AG04450 (cell line): ENCODE measurements at places on chromosomes 4 and X. TPM values are rescaled to one million over a fixed set of nuclear protein-coding genes. Genes with fewer than 3 reads are reported as not detected.

Gene SRPK3
- 0.27 and 0.51 TPM in 2 replicates for polyA plus RNA-seq

Gene CCKAR
- polyA plus RNA-seq = 0.10 and 0.27 TPM in 2 replicates

Gene TMEM156
- 1.8 and 2.3 TPM in 2 replicates for polyA plus RNA-seq

Gene ARL9
- polyA plus RNA-seq = 0.68 and 0.78 TPM in 2 replicates

Gene ZXDA
- 1.8 and 2.0 TPM in 2 replicates for polyA plus RNA-seq

Gene LARP1B
- polyA plus RNA-seq = 16.2 and 24.3 TPM in 2 replicates

Gene ZBED1
- polyA plus RNA-seq = 23.0 and 25.6 TPM in 2 replicates

Gene FAM47A
- not detected in 2 replicates for polyA plus RNA-seq

Gene TCEAL7
- 35.8 and 49.5 TPM in 2 replicates for polyA plus RNA-seq

Gene KLB
- polyA plus RNA-seq = not detected in 2 replicates

Gene CXCL6
- polyA plus RNA-seq = 0.43 and 0.57 TPM in 2 replicates

Gene MAGED1
- polyA plus RNA-seq = 549 and 622 TPM in 2 replicates

Gene CDS1
- 0.06 TPM in 1 of 2 replicates, not detected in the other for polyA plus RNA-seq

Gene NLGN4X
- polyA plus RNA-seq = not detected in 2 replicates

Gene ITGB1BP2
- 2.3 and 2.6 TPM in 2 replicates for polyA plus RNA-seq

Gene SORCS2
- polyA plus RNA-seq = 0.29 and 0.65 TPM in 2 replicates

Gene NAA11
- polyA plus RNA-seq = not detected in 2 replicates

Gene CCSER1
- not detected in 2 replicates for polyA plus RNA-seq

Gene ITM2A
- not detected in 2 replicates for polyA plus RNA-seq

Gene CXCL11
- 0.05 and 0.09 TPM in 2 replicates for polyA plus RNA-seq

Gene P2RY10
- not detected in 2 replicates for polyA plus RNA-seq

Gene CDK16
- 89.9 and 106 TPM in 2 replicates for polyA plus RNA-seq

Gene MAGEA2
- polyA plus RNA-seq = not detected in 2 replicates

Gene MAGEB2
- polyA plus RNA-seq = not detected in 2 replicates

Gene TLR3
- 0.86 and 1.1 TPM in 2 replicates for polyA plus RNA-seq

Gene RAB39B
- 0.94 and 1.0 TPM in 2 replicates for polyA plus RNA-seq

Gene FMR1NB
- polyA plus RNA-seq = not detected in 2 replicates

Gene TLR10
- not detected in 2 replicates for polyA plus RNA-seq

Gene EDA
- 0.02 TPM in 1 of 2 replicates, not detected in the other for polyA plus RNA-seq

Gene HTR2C
- not detected in 2 replicates for polyA plus RNA-seq

Gene SLITRK4
- not detected in 2 replicates for polyA plus RNA-seq

Gene SHROOM2
- 9.9 and 13.2 TPM in 2 replicates for polyA plus RNA-seq

Gene MAGEB17
- polyA plus RNA-seq = 0.05 TPM in 1 of 2 replicates, not detected in the other

Gene SULT1B1
- polyA plus RNA-seq = not detected in 2 replicates

Gene TSPAN6
- polyA plus RNA-seq = 38.4 and 49.1 TPM in 2 replicates

Gene RGN
- polyA plus RNA-seq = 1.7 and 2.1 TPM in 2 replicates

Gene PNMA3
- polyA plus RNA-seq = 0.02 TPM in 2 replicates

Gene F9
- not detected in 2 replicates for polyA plus RNA-seq

Gene CYSLTR1
- polyA plus RNA-seq = not detected in 2 replicates

Gene TCEAL6
- polyA plus RNA-seq = not detected in 2 replicates

Gene WAS
- 0.14 TPM in 1 of 2 replicates, not detected in the other for polyA plus RNA-seq

Gene GPR101
- not detected in 2 replicates for polyA plus RNA-seq

Gene PABPC4L
- polyA plus RNA-seq = 0.86 and 1.3 TPM in 2 replicates

Gene TMEM47
- 62.1 and 92.3 TPM in 2 replicates for polyA plus RNA-seq

Gene CD40LG
- not detected in 2 replicates for polyA plus RNA-seq

Gene METAP1
- polyA plus RNA-seq = 58.4 and 74.0 TPM in 2 replicates

Gene INTU
- 7.8 and 11.1 TPM in 2 replicates for polyA plus RNA-seq

Gene UTP3
- polyA plus RNA-seq = 24.3 and 27.1 TPM in 2 replicates

Gene MAGEA8
- polyA plus RNA-seq = not detected in 2 replicates

Gene STARD8
- polyA plus RNA-seq = 1.3 and 1.6 TPM in 2 replicates

Gene GPRASP2
- 12.0 and 15.7 TPM in 2 replicates for polyA plus RNA-seq

Gene COL4A5
- polyA plus RNA-seq = 123 and 145 TPM in 2 replicates

Gene BEX2
- 0.14 and 0.25 TPM in 2 replicates for polyA plus RNA-seq
